Esophagus mucosa (tissue), 1 donor: ENCODE measurements at places on chromosomes 7 and 10.

DNA sequence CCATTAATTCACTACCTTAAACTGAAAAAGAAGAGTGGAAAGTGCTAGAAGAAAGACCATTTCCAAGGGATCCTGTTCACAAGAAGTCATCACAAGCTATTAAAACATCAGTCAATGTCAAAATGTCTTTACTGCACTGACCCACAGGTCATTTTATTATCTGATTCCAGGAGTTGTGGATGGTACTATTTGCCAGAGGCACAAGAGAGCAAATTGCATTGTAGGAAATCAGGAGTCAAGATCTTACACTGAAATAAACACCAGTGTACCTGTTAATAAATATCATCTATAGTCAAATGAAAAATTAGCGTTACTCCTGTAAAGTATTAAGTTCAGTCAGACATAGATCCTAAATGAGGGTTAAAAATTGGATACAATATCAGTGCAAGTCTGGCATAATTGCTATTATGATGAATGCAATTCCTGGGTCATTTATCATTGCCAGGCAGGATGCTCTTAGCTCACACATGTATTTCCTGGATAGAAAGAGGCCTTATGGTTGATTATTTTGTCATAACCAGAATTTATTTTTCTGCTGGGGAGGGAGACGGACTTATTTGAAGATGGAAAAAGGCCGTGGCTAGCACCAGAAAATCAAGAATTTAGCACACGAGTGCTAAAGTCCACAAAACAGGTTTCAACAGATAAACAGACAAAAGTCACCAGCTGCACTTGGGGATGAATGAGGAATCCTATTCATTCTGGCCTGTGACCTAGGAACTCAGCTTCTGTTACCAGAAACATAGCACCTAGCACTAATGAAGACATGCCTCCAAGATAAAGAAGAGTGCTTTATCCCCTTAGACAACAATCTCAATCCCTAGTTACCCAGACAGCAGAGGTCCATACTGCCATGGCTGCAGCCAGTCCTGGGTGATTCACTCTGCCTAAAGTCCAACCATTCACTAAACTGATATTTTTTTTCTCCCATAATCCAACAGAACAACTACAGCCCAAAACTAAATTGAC lies 683.1 kb upstream of the POM121L12 start:
- no peak for ATAC-seq

DNA sequence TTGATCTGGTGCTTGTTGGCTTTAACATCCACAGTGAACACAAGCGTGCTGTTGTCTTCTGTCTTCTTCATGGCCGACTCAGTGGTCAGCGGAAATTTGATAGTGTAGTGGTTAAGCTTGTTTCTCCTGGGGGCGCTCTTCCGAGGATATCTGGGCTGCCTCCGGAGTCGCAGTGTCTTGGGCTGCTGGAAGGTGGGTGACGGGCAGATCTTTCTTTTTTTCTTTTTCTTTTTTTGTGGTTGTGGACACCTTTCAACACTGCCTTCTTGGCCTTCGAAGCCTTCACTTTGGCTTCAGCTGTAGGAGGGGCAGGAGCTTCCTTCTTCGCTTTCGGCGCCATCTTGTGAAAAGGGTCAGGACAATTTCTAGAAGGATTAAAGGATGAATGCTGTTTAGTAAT lies 23.8 kb upstream of the RPA3 start:
- ATAC-seq, result no peak

DNA sequence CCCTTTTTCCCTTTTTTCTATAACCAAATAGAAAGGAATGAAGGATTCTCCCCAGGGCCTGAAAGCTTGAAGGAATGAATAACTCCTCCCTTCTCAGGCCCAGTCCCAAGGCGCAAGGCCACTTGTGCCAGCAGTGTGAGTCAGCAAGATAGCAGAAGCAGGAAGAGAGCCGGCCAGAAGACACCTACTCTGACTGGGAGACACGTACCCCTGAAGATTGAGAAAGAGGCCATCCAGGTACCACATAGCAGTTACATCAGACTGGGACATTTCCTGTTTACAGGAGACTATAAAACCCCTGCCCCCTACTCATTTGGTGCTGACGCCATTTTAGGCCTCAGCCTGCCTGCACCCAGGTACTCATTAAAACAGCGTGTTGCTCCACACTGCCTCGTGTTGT lies 65.5 kb downstream of the LRRC17 start:
- peak; percentile 10 for ATAC-seq

- no peak for ATAC-seq
Observed at GRCh38 chr7:55483046-55483445, 89.3 kb downstream of the VOPP1 start.

- peak; percentile 49 for ATAC-seq
Observed at GRCh38 chr10:97726636-97727178, 10.2 kb upstream of the ZFYVE27 start.

DNA sequence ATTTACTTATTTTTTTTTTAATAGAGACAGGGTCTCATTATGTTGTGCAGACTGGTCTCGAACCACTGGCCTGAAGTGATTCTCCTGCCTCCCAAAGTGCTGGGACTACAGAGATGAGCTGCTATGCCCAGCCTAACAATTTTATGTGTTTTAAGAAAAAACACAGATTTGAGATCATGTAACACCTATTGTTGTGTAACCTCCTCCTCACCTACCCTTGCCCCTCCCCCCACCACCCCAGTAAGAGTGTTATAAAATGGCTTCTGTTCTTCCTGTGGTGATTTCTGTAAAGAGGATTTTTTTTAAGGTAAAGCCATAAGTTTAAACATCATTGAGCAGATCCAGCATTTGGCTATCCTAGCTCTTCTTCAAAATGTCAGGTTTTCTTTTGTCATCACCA lies 7.6 kb downstream of the ARMC10 start:
- ATAC-seq, result no peak

DNA sequence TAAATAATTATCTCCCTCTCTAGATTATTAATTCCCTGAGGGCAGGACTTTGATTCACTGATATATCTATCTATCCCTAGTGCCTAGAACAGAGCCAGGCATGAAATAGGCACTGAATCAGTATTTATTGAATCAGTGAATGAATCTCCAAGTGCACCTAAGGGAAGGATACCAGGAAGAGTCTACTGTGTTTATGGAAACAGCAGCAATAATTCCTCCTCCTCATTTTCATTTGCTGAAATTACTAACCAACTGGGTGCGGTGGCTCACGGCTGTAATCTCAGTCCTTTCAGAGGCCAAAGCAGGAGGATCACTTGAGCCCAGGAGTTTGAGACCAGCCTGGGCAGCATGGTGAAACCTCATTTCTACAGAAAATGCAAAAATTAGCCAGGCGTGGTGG lies 161.2 kb downstream of the TCF7L2 start:
- ATAC-seq, result no peak

- no peak for ATAC-seq
Observed at GRCh38 chr10:4080225-4080805, 295.3 kb upstream of the KLF6 start.

GRCh38 chr7:139104091-139104450 lies 5.4 kb downstream of the ZC3HAV1 start:
- no peak for ATAC-seq

DNA sequence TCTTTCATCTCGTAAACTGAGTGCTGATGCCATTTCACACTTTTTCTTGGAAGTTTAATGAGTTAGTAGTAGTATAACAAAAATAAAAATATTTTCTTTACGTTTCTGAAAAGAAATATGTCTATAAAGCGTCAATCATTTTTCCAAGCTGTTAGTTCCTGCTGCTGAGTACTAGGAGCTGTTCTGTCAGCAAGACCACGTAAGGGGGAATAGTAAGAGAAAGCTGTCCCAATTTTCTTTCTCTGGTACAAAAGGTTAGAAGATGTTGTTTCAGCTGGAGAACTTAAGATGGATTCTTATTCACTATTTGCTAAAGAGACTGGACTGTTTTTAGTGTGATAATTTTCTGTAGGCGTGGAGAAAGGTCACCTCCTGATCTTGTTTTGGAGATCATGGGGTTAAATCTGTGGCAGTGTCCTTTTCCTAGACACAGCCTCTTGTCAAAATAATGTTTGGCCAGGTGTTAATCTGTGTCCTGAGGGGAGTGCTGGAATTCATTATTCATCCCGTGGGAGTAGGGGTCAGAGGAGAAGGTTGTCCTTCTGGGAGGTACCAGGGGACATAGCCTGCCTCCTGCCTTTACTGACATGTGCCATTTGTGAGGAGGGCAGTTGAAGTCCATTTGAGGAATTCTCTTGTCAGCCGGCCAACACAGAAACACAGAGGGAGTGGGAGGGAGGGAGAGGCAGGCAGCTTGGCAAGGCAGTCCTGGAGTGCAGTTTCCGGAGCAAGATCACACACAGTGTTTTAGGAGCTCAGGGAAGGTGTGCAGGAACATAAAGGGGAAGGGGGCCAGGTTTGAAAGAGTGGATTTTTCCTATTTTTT lies 368.7 kb downstream of the AUTS2 start:
- ATAC-seq, result no peak

- no peak for ATAC-seq
Observed at GRCh38 chr7:33744293-33745075, 160.9 kb upstream of the BMPER start.

- no peak for ATAC-seq
Observed at GRCh38 chr7:127254163-127254684, 1.5 kb upstream of the GRM8 start.

DNA sequence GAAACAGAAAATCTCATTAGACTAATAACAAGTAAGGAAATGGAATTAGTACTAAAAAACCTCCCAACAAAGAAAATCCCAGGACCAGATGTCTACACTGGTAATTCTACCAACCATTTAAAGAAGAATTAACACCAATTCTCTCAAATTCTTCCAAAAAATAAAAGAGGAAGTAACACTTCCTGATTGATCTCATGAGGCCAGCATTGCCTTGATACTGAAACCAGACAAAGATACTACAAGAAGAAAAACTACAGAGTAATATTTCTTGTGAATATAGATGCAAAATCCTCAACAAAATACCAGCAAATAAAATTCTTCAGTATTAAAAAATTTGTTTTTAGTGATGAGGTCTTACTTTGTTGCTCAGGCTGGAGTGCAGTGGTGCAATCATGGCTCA lies 21.3 kb downstream of the GCK start:
- no peak for ATAC-seq

DNA sequence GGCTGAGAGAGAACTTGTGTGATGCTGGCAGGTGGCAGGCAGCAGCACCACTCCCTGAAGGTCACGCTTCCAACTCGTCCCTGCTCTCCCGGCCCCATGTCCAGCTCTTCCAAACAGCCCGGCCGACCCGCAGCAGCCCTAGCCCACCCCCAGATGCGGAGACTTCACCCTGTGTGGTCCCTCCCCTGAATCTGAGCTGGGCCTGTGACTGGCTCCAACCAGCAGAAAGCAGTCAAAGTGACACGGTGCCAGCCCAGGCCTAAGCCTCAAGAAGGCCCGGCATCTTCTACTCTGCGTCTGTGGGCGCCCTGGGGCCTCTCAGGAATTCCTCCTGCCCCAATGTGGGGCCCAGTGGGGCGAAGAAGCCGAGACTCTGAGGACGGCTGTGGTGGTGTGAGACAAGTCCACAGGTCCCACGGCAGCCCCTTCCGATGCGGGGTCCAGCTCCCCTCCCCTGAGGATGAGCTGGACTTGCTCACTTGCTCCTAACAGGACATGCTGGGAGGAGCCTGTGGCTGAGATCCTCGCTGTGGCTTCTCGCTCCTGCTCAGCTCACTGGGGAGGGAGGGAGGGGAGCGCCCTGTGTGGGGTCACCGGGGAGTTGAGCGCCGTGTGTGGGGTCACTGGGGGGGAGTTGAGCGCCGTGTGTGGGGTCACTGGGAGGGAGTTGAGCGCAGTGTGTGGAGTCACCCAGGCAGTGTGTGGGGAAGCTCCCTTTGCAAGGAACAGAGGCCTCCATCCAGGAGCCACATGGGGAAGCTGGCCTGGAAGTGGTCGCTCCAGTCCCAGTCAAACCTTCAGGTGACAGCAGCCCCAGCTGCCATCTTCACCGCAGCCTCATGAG lies 9.5 kb downstream of the STK32C start:
- no peak for ATAC-seq

DNA sequence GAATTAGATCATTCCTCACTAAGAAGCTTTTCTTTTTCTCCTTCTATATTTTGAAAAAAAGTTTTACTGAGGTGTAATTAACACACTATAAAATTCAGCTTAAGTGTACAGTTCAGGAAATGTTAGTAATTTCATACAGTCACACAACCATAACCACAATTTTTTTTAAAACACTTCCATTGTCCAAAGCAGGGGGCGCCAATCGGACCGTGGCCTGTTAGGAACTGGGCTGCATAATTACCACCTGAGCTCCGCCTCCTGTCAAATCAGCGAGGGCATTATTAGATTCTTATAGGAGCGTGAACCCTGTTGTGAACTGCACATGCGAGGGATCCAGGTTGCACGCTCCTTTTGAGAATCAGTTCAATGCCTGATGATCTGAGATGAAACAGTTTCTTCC lies 427.1 kb downstream of the TFEC start:
- no peak for ATAC-seq

DNA sequence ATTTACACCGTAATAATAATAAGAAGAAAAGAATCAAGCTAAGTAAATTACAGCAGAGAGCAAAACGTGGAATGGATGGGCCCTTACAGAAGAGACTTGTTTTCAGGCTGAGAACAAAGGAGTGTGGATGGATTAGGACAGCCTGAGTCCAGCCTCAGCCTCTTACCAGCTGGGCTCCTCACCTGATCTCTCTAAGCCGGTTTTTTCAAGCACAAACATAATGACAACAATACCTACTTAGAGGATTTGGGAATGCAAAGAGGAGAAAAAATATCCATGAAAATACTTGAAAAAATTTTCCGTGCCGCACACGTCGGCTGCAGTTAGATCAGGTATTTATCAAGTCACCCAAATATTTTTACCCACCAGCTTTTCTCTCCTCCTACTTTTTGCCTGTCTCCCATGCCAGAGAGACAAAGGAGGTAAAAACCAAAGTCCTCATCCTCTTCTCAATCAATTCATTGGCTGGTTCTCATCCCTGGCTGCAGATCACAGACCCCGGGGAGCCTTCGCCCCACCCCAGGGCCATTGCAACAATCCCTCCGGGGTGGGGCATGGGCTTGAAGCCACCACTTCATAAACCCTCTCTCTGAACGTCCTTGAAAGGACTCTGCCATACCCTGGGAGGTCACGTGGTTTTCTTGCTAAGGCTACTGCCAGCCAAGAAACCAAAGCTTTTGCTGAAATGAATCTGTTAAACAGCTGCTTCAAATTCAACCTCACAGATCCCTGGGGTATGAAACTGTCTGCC lies 29.7 kb upstream of the GTF2I start:
- ATAC-seq, result peak; percentile 68

GRCh38 chr10:67669978-67670377 lies 26.0 kb downstream of the CTNNA3 start:
- ATAC-seq, result no peak

DNA sequence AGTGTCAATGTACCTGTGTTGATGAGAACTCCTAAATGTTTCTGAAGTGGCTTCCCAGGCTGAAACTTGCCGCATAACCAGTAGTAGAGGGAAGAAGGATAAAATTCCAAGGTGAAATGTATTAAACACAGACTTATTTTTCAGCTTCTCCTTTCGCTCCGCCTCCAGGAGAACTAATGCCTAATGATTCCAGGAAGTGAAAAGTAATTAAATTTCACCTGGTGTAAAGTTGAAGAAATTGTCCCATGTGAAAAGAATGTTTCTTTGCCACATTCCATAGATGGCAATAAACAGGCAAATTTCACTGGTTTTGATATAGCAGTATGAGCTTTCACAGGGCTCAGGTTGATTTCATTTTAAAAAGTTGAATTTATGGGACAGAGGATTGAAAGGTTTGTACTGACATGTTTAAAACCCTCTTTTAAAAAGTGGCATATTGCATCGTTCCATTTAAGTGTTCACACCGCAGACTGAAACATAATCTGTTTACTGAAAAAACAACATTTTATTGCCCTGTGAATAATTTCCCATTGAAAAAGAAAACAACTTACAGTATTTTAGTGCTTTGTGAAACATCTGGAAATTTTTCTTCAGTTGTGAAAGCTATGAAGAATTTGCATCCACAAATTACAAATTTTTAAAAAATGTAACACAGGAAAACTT lies 453.4 kb upstream of the NFE2L3 start:
- no peak for ATAC-seq
